Activated naive CD8-positive, alpha-beta T cell treated with anti-CD3 and anti-CD28 coated beads, Interleukin-2, amount 10 ng/mL, durations not matched to agents 7 days and 5 days (primary cell): ENCODE measurements at places on chromosomes 13 and 19. TPM values are rescaled to one million over a fixed set of nuclear protein-coding genes. Genes with fewer than 3 reads are reported as not detected.

Gene CAPN12
- 22.7 TPM for total RNA-seq

Gene PRR12
- 49.7 TPM for total RNA-seq

DNA sequence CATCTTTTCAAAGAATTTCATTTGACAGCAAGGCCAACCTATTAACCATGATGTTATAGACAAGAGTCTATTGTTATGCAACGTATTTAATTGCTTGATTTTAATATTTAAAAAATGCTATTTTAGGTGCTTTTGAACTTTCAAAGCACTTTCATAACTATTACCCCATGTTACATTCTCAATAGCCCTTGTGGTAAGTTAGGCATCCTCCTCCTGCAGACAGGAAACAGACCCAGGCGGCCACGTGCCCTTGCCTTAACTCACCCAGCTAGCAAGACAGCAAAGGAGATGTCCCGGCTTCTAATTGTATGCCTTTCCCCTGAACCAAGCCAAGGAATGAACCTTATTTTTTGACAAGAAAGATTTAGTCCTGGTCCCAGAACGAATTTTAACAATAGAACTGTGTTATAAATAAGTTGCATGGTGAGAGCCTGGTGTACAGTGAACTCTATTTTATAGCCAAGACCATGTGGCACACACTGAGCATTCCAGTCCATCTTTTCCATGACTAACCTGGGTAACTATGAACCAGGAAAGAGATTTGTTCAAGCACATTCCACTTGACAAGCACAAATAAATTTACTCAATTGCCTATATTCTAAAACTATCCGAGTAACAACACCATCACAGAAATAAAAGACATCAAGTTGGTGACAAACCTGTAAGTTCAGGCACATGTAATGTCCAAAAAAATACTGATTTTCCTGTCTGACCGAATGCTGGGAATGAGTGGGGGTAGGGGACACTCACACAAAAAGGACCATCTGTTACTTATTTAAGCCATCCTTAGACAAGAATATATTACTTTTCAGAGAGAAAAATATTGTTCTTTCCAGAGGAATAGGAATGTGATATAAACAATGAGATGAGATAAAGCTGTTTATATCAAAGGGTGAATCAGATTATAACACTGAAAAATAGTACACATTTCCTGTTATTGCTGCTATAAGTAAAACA lies 163.0 kb downstream of the EFNB2 start:
- H3K27me3 ChIP-seq, result peaks cover 2% of the 10 kb centered on the region
- H3K4me3 ChIP-seq, result no peak overlapping the region
- H3K36me3 ChIP-seq, result no peaks in the 10 kb centered on the region

DNA sequence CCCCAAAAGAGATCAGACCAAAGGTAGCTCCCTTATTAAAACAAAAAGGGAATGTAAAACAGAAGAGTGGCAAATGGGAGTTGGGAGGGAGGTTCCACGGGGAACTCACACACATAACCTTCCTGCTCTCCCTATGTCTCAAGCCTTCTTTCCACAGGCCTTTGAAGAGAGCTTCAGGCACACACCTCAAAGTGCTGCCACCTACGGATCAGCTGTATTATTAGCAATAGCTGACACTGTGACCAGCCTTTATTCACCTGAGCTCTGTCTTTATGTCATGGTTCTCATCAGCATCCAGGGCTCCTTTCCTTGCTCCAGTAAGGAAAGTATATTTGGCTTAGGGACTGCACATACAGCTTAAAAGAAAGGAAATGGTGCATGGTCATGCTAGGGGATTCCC lies 11.3 kb downstream of the ZNF571 start:
- peaks cover 42% of the 10 kb centered on the region for H3K36me3 ChIP-seq
- H3K27me3 ChIP-seq, result no peaks in the 10 kb centered on the region
- H3K4me3 ChIP-seq, result no peak overlapping the region
- H3K27ac ChIP-seq, result no peak overlapping the region
- H3K4me1 ChIP-seq, result no peaks in the 10 kb centered on the region

GRCh38 chr13:80755910-80756309 lies 415.0 kb upstream of the SPRY2 start:
- DNase-seq, result no peak
- H3K4me1 ChIP-seq, result no peaks in the 10 kb centered on the region
- no peaks in the 10 kb centered on the region for H3K27me3 ChIP-seq
- H3K4me3 ChIP-seq, result no peak overlapping the region
- no peaks in the 10 kb centered on the region for H3K36me3 ChIP-seq
- no peak overlapping the region for H3K27ac ChIP-seq

DNA sequence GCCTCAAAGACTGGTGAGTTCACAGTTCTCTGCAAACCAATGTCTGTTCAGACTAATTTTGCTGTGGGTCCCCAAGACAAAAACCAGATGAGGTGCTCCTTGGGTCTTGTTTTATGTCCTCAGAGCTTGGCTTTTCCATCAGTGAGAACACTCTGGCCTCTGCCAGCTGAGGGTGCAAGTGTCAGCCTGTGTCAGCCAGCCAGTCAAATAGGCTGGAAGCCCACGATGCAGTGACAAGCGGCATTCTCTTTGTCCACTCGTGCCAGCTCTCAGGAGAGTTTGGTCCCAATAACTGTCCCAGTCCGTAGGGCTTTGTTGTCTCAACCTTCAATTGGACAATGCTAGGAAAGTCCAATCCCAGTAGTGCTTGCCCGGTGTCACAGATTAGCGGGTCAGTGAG lies 9.4 kb upstream of the AKT2 start:
- no peaks in the 10 kb centered on the region for H3K36me3 ChIP-seq
- DNase-seq, result no peak
- no peak overlapping the region for H3K4me3 ChIP-seq
